Frontal cortex (tissue), 4 donors: ENCODE measurements at places on chromosomes 6 and 20. TPM values are rescaled to one million over a fixed set of nuclear protein-coding genes. Genes with fewer than 3 reads are reported as not detected.

OLIG3 gene
- total RNA-seq: not detected

PKIB gene
- total RNA-seq: 4.1 TPM

ADTRP gene
- 1.6 TPM for total RNA-seq

MYBL2 gene
- 0.41 TPM for total RNA-seq

ZBTB12 gene
- total RNA-seq: 25.7 TPM

HCK gene
- total RNA-seq: 2.9 TPM

BTNL2 gene
- not detected for total RNA-seq

HIVEP2 gene
- 68.9 TPM for total RNA-seq

C6orf163 gene
- 4.9 TPM for total RNA-seq

IRF4 gene
- total RNA-seq: not detected

MATN4 gene
- under 0.01 TPM for total RNA-seq

GRCh38 chr20:36105711-36106226 lies 48.8 kb upstream of the EPB41L1 start:
- no peak for DNase-seq

DNA sequence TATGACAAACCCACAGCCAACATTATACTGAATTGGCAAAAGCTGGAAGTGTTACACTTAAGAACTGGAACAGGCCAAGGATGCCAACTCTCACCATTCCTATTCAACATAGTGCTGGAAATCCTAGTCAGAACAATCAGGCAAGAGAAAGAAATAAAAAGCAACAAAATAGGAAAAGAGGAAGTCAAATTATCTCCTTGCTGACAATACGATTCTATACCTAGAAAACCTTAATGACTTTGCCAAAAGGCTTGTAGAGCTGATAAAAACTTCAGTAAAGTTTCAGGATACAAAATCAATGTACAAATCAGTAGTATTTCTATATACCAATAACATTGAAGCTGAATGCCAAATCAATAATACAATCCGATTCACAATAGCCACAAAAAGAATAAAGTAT lies 32.4 kb downstream of the OR5V1 start:
- DNase-seq: no peak

- no peak for DNase-seq
Measured at GRCh38 chr6:19337101-19337500, 500.1 kb upstream of the ID4 start.

- DNase-seq: no peak
Measured at GRCh38 chr6:157392927-157393668, 12.1 kb downstream of the ZDHHC14 start.

DNA sequence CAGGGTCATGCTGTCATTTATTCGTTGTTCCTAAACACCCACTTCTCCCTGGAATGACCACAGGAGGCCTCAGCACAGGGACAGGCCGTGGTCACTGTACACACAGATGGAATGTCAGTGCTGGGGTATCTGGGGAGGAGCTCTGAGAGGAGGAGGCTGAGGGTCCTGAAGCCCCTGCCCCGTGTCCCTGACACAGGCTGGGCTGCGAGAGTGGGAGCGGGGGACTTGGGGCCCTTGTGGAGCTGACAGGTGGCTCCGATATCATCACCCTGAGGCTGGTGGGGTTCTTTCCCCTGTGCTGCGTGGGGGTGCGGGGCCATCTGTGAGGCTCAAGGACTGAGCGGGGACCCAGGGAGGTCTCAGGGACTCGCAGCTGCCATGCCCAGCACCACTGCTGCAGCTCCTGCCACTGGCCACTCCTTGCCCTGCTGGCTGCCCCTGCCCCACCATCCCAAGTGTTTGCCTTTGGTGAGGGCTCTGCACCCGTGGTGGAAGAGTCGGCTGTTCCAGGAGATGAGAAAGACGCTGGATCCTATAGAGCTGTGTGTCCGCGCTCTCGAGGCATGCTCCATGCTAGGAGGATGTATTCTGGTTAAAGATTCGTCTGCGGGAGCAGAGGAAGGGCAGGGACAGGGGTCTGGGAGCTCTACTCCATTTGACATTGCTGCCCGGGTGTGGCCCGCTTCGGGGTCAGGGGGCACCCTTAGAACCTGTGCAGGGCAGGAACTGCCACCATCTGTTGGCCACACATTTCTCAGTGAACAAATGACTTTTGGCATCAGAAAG lies 18.9 kb downstream of the NPEPL1 start:
- DNase-seq: no peak

DNA sequence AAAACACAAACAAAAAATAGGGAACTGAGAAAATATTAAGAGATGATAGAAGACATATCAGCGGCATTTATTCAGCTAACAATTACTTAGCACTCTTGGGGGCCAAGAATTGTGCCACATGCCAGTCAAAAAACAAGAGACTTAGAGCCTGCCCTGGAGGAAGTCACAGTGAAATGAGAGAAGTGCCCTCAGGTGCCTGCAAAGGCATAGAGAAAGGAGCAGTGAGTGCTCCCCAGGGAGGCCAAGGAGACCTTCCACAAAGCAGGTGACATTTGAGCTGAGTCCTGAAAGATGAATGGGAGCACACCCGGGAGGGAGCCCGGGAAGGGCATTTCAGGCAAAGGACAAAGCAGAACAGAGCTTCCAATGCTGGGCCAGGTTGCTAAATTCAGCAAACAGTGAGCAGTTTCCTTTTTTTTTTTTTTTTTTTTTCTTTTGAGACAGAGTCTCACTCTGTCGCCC lies 184.7 kb upstream of the JARID2 start:
- DNase-seq: no peak

- DNase-seq: no peak
Measured at GRCh38 chr6:147441751-147442150, 66.7 kb upstream of the SAMD5 start.

GRCh38 chr6:34527751-34528670 lies 28.1 kb downstream of the SPDEF start:
- no peak for DNase-seq

- no peak for DNase-seq
Measured at GRCh38 chr20:18728870-18729224, 84.7 kb upstream of the SCP2D1 start.

- no peak for DNase-seq
Measured at GRCh38 chr6:105164418-105164817, 15.4 kb downstream of the POPDC3 start.

- no peak for DNase-seq
Measured at GRCh38 chr20:37225146-37225545, 36.5 kb downstream of the GHRH start.

GRCh38 chr6:9540534-9541126 lies 874.2 kb downstream of the TFAP2A start:
- peak; percentile 20 for DNase-seq

DNA sequence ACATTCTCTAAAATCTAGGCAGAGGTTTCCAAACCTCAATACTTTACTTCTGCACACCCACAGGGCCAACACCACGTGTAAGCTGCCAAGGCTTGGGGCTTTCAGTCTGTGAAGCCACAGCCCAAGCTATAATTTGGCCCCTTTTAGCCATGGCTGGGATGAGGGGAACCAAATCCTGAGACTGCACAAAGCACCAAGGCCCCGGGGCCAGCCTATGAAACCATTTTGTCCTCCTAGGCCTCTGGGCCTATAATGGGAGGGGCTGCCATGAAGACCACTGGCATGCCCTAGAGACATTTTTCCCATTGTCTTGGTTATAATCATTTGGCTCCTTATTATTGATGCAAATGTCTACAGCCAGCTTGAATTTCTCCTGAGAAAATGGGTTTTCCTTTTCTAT lies 513.0 kb upstream of the ADGRB3 start:
- no peak for DNase-seq

- no peak for DNase-seq
Measured at GRCh38 chr20:46206025-46206424, 87.9 kb downstream of the CD40 start.

DNA sequence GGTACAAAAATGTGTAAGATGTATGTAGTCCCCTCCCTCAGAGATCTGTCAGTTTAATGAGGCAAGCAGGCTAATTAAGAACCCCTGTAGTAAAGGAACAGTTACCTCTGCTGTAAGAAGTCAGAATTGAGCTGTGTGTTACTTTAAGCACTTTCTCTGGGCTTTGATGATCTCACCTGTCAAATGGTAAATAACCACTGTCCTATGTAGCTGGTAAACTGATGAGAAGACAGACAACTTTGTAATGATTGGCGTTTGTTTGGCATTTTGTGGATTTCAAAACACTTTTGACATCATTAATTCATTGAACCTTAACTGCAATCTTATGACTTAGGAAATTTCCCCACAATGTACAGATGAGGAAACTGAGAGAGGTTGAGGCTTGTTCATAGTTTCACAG lies 55.7 kb downstream of the RALY start:
- DNase-seq: no peak

GRCh38 chr20:12371990-12372389 lies 454.3 kb downstream of the BTBD3 start:
- no peak for DNase-seq

GRCh38 chr20:24816907-24817306 lies 132.2 kb upstream of the CST7 start:
- no peak for DNase-seq

GRCh38 chr6:107641071-107641470 lies 151.2 kb downstream of the SOBP start:
- no peak for DNase-seq

DNA sequence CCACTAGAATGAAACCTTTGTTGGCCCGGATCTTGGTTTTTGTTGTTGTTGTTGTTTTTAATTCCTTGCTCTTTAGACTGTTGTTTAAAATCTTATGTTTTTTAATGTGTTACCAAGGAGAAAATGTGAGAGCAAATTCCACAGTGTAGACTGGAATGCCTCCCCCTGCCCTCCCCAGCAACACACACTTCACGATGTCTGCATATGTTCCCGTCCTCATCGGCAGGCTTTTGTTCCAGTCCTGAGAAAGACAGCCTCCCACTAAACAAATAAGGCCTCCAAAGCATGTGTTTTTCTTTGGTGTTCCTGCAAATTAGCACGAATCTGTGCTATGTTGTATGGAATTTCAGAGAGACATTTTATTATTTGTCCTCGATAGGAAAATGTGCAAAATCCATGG lies 263.3 kb upstream of the QKI start:
- no peak for DNase-seq

- DNase-seq: no peak
Measured at GRCh38 chr6:74891349-74891831, 314.5 kb downstream of the COL12A1 start.
